ENCODE measurements at places on chromosomes 6 and 20. TPM values are rescaled to one million over a fixed set of nuclear protein-coding genes. Genes with fewer than 3 reads are reported as not detected.

PSORS1C1 gene
- total RNA-seq: 0.15 TPM

PNRC1 gene
- total RNA-seq: 32.1 TPM

MYLK4 gene
- under 0.01 TPM for total RNA-seq

PPP1R3D gene
- 3.4 TPM for total RNA-seq

SNAP25 gene
- total RNA-seq: 5.1 TPM

TTLL9 gene
- not detected for total RNA-seq

OTOR gene
- total RNA-seq: not detected

Measured in bronchus fibroblast of lung (primary cell).